ENCODE measurements at places on chromosomes 4 and X.

DNA sequence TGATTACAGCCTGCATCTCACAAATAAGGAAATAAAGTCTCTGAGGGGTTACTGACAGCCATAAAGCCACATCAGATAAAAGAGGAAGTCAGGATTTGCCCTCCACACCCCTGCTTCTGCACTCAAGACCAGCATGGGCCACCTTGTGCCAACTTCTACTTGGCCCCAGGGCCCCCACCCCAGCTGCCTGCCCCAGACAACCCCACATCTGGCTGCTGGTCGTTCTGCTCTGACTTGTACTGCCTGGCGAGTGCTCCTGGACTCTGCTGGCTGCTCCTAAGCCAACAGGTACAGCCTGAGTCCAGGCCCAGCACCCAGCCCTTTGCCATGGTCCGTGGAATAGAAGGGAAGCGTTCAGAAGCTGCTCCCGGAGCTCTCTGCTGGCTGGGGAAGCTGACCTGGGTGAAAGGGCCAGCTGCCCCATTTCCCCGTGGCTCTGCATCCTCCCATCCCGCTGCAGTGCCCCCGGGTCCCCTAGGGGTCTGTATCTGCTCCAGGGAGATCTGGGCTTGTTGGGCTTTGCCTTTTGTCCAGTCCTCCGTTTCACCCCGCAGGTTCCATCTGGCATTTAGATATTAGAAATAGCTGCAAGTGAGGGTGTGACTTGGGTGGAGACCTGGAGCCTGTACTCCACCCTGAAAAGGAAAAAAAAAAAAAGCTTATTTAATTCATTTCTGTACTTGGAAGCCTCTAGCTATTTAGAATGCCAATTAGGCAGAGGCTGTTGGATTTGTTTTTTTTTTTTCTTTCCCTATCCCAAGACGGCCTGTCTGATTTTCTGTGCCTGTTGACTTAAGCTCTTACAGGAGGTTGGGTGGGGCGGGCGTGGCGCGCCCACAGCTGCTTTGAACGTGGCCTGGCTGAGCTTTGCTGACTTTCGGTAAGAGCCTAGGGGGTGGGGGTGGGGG lies 194.7 kb downstream of the PTTG2 start:
- no peak for DNase-seq

DNA sequence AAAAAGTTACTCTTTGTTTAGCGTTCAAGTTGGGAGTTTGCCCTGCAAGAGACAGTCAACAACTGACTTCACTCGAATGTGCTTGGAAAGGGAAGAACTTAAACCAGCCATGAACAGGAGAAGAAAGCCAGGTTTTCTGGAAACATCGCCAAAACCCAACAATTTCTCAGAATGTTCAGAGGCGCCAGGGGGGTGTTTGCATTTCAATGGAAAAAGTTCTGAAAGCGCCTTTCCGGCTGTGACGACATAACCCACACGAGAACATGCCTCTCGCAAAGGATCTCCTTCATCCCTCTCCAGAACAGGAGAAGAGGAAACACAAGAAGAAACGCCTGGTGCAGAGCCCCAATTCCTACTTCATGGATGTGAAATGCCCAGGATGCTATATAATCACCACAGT lies 78.1 kb upstream of the ADGRA3 start:
- no peak for DNase-seq

GRCh38 chrX:115560978-115561604 lies at the start of gene PLS3:
Gene PLS3 (plus strand): TSS chrX:115561174. CDS start chrX:115610251, 49,077 bp downstream.
- DNase-seq, result peak; percentile 53

DNA sequence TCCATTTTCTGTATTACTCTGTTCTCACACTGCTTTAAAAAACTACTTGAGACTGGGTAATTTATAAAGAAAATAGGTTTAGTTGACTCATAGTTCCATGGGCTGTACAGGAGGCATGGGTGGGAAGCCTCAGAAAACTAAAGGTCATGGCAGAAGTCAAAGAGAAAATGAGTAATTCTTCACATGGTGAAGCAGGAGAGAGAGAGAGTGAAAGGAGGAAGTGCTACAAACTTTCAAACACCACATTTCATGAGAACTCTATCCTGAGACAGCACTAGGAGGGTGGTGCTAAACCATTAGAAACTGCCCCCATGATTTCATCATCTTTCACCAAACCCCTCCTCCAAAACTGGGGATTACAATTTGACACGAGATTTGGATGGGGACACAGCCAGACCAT lies 108.0 kb upstream of the PBDC1 start:
- DNase-seq, result no peak

DNA sequence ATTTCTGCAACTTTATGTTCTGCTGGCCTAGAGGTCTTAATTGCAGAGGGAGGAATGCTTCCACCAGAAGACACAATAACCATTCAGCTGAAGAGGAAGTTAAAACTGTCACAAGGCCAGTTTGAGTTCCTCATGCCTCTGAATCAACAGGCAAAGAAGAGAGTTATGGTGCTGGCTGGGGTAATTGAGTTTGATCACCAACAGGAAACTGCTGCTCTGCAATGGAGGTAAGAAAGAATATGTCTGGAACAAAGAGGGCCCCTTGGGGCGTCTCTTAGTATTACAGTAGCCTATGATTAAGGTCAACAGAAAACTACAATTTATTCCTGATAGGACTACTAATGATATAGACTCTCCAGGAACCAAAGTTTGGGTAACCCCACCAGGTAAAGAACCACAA lies 744.0 kb downstream of the FSTL5 start:
- no peak for DNase-seq

DNA sequence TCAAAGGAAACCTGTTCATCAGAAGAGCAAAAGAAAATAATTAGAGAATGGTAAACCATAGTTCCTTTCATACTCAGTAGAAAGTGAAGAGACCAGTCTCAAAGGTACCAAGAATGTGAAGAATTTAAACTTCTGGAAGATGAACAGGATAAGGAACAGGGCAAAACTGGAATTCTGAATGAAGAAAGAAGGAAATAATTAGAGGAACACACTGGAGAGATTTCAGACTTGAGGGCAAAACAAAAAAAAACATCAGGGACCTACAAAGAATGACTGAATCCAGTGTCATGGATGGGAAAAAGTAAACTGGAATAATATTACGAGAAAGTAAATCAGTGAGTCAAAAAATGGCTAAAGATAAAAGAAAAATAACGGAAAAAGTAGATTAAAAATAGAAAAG lies 245.6 kb upstream of the NEIL3 start:
- DNase-seq, result no peak

DNA sequence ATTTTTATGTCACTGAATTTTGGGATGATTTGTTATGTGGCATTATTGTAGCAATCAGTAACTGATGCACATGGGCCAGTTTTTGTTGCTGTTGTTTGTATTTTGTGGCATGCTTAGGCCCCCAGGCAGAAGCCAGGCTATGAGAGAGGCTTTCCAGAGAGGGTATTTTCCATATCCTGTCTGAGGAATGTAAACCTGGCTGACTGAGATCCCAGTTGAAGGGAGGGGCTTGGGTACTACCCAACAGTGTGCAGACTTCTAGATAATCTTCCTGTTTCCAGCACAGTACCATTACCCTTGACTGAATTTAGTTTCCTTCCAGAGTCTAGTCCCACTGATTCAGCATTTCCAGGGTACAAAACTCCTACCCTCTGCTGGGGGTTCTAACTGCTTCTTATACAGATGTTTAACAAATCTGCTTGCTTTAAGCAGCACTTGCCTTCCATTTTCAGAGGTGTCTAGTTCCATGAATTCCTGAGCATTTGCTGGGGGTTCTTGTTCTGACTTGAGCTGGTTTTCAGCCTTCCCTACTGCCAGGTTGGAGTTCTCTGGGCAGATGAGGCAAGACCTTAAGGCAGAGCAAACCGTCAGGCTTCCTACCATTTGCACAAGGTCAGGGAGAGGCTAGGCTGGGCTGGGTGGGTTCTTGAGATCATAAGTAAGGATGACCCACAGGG lies 104.7 kb upstream of the EGFL6 start:
- no peak for DNase-seq

- no peak for DNase-seq
Observed at GRCh38 chrX:3598709-3599108, 114.7 kb downstream of the PRKX start.

- peak; percentile 19 for DNase-seq
Observed at GRCh38 chrX:65034668-65035445, 58.6 kb upstream of the ZC4H2 start.

- no peak for DNase-seq
Observed at GRCh38 chr4:76226418-76226817, 12.8 kb upstream of the SCARB2 start.

DNA sequence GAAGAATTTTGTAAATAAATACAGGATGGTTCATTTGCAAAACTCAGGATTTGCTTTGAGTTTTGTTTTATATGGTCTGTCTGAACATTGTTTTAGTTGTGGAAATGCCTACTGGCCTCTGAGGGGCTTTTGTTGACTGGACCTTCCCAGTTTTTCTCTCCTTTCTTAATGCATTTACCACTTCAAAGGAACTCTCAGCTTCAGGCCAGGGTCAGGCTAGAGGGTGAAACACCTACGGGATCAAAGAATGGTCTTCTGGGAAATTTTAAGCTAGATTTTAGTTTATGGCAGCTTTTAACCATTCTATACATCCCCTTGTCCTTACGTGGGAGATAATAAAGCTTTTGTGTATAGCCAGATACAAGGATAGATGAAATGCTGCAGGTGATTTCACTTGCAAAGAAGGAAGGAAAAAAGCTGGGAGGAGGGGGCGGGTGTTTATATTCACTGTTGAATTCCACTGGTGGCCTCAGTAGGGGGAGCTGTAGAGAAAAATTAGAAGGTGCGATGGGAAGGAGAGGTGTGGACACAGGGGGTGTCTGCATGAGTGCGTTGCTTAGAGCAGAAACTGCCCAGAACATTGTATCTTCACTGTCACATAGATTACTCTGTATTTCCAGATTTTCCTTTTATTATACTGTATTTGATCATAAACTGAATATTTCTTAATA lies 151.8 kb downstream of the TSPAN5 start:
- no peak for DNase-seq

GRCh38 chrX:81202456-81202819 lies 536 bp downstream of the SH3BGRL start:
- no peak for DNase-seq

DNA sequence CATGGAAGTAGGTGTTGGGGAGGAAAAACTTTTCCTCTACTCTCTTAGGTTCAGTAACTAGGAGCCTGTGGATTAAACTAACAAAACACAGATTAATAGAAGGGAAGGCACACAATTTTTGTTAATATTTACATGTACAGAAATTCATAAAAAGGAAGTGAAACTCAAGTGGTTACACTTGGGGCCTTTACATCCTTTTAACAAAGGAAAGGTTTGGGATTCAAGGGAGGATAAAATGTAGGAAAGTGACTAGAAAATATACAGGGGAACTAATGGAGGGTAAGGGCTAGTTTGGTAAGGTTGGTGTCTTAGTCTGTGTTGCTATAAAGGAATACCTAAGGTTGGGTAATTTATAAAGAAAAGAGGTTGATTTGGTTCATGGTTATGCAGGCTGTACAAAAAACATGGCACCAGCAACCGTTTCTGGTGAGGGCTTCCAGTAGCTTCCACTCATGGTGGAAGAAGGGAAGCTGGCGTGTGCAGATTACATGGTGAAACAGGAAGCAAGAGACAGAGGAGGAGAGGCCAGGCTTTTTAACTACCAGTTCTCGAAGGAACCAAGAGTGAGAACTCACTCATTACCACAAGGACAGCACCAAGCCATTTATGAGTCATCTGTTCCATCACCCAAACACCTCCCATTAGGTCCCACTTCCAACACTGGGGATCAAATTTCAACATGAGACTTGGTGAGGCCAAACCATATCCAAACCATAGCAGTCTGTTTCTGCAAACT lies 124.4 kb downstream of the CHRDL1 start:
- DNase-seq, result peak; percentile 24

- no peak for DNase-seq
Observed at GRCh38 chrX:153981771-153982533, 9.4 kb downstream of the TMEM187 start.

- DNase-seq, result no peak
Observed at GRCh38 chrX:63281465-63281864, 69.7 kb downstream of the SPIN4 start.

DNA sequence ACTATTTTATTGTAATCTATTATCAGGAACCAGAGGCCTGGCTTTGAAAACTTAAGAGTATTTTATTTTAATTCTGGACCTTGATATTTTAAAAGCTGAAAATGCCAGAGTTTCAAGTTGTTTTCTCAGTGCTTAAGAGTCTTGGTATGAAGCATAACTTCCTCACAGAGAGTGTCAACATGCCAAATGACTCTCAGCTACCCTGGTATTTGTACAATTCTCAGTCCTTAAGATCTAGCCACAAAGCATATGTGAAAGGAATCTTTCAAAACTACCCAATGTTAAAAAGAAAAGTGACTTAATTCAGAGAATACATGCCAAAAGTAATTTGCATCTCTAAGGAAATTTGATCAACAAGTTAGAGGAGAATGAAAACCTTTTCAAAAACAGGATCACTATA lies 171.9 kb downstream of the DKK2 start:
- peak; percentile 86 for DNase-seq

DNA sequence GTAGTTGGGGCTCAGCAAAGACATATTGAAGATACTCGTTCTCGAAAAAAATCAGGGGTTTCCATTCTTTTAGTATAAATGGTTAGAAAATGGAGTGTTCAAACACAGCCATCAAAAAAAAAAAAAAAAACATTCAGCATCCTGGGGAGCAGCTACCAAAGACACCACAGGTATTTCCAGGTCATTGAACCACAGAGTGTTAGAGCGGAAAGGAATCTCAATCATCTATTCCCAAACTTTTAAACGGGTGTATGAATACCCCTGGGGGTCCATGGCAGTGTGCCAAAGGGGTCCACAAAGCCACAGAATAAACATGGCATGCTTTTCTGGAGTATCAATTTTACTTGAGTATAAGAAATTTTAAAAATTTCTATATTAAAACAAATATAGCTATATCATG lies 6.9 kb upstream of the FGF16 start:
- DNase-seq, result peak; percentile 47
